ENCODE measurements at places on chromosomes 11 and 22. TPM values are rescaled to one million over a fixed set of nuclear protein-coding genes. Genes with fewer than 3 reads are reported as not detected.

The PLAAT3 gene
- polyA plus RNA-seq, result 122 TPM

The OR51I1 gene
- polyA plus RNA-seq, result not detected

The GSTT2B gene
- 1.6 TPM for polyA plus RNA-seq

The CRYBB3 gene
- polyA plus RNA-seq, result not detected

DNA sequence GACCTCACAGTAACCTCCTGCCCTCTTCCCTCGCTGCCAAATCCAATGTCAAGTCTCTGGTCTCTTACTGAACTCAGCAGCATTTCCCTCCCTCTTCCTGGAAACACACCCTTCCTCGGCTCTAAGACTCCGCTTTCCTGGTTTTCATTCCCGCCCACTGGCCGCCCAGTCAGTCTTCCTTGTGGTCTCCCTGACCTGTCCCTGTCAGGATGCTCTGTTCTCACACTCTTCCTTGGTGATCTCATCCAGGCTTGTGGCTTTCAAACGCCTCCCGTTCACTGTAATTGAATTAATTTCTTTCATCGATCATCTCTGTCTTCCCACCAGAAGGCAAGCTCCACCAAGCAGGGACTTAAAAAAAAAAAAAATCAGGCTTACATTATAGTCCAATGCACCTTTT, 33.5 kb downstream of the MYO18B start:
- peak; percentile 76 for DNase-seq

GRCh38 chr22:19180740-19181410, 2.3 kb upstream of the SLC25A1 start:
- DNase-seq, result no peak
